ENCODE measurements at places on chromosomes 11 and 22.

DNA sequence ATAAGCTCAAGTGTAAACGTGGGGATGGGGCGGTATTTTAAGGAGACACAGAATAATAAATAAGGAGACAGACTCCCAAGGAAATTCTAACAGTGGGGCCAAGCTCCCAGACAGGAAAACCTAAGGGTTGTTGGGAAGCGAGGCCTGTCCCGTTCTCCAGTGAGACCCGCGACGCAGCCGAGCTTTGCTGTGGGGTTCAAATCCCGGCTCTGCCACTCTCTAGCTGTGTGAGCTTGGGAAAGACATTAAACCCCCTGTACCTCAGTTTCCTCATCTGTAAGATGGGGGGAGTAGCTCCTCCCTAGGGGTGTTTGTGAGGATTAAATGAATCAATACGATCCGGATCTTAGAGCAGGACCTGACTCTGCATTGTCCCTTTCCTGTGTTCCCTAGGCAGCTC, 106.8 kb downstream of the TRIM29 start:
- DNase-seq, result no peak

DNA sequence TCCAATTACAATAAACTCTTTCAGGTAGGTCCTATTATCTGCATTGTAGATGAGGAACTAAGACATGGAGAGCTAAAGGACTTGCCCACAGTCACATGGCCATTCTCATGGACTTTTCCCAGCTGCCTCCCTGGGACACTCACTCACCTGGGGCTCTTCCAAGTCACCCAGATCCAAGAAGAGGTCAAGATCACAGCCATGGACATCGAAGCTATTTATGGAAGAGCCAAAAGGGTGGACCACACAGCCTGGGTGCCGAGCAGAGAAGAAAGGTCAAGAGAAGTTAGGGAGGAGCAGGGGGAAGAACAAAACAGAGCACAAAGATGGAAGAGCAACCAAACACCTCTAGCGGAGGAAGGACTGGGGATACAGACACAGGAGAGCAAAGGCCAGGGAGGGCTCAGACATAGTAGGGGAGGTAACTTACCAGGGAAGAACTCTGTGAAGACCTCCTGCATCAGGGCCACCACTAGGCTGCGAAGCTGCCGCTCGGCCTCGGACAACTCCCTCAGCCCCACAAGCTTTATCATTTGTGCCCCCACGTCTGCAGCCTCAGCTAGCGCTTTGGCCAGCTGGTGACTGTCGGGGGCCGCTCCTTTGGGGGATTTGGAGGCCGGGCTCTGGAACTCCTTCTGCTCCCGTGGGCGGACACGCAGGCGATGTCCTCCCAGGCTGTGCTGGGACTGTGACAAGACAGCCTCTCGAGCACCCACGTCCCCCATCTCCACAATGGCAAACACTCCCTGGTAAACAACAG, 7.4 kb upstream of the EEF1G start:
- DNase-seq, result no peak

- DNase-seq, result no peak
These were observed 304.8 kb upstream of the SORL1-AS1 start for GRCh38 chr11:121757480-121758125.

DNA sequence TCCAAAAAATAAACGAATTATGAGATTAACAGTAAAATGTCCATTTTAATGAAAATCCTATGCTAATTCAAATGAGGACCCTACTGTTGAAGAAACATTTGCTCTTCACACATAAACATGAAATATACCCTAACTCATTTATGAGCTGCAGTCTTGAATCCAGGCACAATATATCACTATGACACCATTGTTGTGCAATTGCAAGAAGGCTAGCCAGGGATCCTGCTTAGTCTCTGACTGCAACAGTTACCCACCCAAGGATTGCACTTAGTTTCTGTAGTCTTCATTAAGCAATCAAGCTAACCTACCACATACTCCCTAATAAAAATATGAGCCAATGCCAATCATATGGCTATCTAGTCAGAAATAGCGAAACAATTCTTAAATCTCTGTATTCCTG, 981.0 kb upstream of the FAT3 start:
- DNase-seq, result no peak

GRCh38 chr11:128520888-128521681, 66.3 kb downstream of the ETS1 start:
- no peak for DNase-seq

GRCh38 chr11:134599299-134599771, 187.3 kb upstream of the B3GAT1 start:
- DNase-seq, result no peak

Measured in CD4-positive, alpha-beta T cell treated with Interleukin-6 at 100 ng/mL for 8 hours (primary cell).